ENCODE measurements at places on chromosomes 1 and 21.

GRCh38 chr1:235304549-235305451 lies 23.2 kb downstream of the ARID4B start:
- no peak for DNase-seq

DNA sequence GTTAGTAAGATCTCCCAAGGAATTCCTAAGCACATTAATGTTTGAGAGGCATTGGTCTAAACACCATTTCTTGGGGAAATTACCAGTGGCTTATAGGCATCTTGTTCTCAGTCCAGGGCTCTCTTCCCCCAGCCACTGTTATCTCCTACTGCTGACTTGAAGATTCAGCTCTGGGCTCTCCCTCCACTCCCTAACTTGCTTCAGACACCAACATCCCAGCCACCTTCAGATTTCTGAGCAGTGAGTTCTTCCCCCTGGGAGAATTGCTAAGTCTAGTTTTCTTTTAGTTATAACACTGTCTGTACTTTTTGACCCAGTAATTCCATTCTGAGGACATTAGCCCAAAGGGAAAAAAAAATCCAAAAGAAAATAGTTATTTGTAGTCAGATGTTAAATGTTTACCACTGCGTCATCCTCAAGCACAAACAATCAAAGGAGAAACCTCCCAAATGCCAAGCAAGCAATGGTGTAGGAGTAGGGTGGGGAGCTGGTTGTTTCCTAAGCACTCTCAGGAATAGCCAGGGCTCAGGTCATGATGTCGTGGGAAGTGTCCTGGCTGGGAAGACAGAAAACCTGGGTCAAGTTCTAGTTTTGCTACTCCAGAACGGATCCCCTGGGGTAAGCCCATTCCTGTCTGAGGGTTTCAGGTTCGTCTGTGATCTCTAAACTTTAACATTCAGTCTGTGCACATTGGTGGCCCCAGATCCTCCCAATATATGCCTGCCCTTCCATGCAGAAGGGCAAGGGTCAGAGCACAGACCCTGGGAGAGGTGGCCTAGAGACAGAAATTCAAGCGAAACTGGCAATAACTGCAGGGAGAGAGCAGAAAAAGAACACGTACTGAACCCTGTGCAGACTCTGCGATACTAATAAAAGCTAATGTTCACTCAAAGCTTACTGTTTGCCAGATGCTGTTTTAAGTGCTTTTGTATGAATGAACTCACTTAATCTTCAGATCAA lies 191.1 kb upstream of the FGGY start:
- DNase-seq = no peak

- DNase-seq = no peak
Observed at GRCh38 chr1:247487057-247487456, 29.2 kb upstream of the OR2B11 start.

DNA sequence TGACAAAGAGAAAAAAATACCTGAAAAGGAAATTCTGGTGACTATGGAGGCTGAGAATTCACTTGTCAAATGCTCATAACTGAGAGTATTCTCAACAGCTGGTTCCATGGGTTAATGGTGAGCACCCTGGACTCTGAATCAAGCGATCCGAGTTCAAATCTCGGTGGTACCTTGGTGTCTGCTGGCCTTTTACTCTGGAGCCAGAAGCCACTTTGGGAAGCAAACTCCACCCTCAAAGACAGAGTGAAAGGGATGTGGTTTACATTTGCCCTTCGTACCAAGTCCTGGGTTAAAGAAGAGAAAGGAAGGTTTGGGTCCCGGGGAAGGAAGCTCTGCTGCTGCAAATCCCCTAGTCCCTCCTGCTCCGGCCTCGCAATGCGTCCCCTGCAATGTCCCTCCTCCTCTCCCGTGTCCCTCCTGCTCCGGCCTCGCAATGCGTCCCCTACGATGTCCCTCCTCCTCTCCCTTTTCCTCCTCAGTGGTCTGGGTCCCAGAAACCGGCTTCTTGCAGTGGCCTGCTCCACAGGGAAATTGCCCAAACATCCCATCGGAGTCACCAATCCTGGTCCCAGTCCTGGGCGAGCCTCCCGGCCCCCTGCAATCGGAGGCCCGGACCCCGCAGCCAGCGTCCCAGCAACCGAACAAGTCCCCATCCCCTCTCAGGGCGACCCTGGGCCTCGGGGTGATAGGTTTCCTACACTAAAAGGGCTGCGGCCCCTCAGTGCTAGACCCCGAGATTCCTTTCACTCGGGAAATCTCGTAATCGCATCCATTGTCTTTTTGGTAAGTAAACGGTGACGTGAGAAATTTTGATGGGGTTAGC lies 129.4 kb downstream of the PPIAL4G start:
- DNase-seq = no peak

GRCh38 chr1:221137666-221138065 lies 258.4 kb downstream of the HLX start:
- no peak for DNase-seq

- DNase-seq = no peak
Observed at GRCh38 chr1:167016100-167016750, 27.1 kb downstream of the MAEL start.

- no peak for DNase-seq
Observed at GRCh38 chr1:41715441-41716095, 203.2 kb downstream of the HIVEP3 start.

DNA sequence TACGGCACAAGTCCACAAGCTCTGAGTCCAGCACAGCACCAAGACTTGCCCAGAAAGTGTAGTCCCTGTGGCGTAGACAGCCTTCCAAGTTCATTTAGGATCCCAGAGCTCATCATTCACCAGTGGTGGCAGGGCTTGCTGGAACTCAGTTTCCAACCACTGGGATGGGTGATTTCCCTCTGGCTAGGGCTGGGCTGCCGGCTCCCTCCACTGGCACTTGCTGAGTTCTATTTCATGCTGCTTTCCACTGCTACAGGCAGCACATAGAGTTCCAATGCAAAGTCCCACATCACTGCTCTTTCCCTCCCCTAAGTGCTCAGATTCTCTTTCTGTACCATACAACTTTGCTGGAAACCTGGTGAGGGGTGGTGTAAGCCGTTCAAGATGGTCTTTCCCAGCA lies 510.3 kb upstream of the TMPRSS15 start:
- DNase-seq = no peak

GRCh38 chr21:41483415-41483814 lies 24.5 kb downstream of the TMPRSS2 start:
- DNase-seq = no peak

DNA sequence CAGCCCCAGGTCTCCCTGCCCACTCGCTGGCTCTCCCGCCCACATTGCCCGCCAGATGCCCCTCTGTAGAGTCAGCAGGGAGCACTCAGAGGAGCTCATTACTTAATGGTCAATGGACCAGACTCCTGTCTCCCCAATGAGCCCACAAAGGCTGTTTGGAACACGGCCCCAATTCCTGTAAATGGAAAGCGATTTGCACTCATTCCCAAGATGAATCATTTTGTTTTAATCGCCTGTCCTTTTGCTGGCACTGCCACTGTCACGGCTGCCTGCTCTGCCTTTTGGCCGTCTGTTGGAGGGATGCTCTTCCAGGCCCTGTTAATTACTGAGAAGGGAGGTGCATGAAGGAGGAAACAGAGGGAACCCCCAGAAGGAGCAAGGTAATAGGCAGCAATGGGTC lies 44.8 kb upstream of the ATP2B4 start:
- no peak for DNase-seq

GRCh38 chr1:18805925-18806849 lies 53.3 kb downstream of the TAS1R2 start:
- no peak for DNase-seq

DNA sequence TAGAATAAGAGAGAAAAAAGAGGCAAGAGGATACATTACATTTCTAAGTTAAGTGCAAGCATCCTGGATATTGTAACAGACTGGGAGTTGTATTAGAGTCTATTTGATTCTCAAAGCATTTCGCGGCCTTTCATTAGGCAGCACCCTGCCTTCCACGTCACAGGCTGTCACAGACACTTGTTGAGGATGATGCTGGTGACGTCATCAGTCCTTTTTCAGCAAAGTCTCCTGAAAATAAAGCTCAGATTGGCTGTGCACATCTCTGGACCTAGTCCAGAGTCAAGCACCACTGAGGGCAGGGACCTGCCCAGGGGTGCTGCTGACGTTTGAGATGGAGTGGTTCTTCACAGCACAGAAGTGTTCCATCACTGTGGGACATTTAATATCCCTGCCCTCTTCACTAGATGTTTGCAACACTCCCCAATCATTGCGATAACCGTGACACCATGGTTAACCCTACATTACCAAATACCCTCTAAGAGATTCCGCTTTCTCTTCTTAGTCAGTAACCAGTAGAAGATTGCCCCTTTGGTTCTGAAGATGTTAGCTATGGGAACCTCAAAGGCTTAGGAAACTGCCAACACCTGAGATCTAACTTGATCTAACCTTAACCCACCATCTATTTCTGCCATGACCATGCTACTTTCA lies 72.7 kb upstream of the F3 start:
- DNase-seq = no peak

- DNase-seq = no peak
Observed at GRCh38 chr1:108553905-108554304, 6.0 kb upstream of the EEIG2 start.

GRCh38 chr1:68331117-68331865 lies 99.0 kb upstream of the WLS start:
- DNase-seq = no peak

- DNase-seq = no peak
Observed at GRCh38 chr1:180542113-180542837, 16.5 kb upstream of the OVAAL start.

DNA sequence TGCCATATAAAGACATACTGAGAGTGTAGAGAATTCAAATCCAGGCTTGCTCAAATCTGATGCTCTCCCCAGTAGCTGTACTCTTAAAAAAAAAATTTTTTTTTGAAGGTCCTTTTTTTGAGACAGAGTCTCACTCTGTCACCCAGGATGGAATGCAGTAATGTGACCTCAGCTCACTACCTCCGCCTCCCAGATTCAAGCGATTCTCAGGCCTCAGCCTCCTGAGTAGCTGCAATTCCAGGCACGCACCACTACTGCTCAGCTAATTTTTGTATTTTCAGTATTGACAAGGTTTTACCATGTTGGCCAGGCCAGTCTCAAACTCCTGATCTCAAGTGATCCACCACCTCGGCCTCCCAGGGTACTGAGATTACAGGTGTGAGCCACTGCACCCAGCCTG lies 28.7 kb downstream of the STYXL2 start:
- DNase-seq = no peak
